ENCODE measurements at places on chromosomes 11 and 22.

- peak; percentile 32 for DNase-seq
These were observed 6.0 kb upstream of the CARD10 start for GRCh38 chr22:37525073-37525745.

DNA sequence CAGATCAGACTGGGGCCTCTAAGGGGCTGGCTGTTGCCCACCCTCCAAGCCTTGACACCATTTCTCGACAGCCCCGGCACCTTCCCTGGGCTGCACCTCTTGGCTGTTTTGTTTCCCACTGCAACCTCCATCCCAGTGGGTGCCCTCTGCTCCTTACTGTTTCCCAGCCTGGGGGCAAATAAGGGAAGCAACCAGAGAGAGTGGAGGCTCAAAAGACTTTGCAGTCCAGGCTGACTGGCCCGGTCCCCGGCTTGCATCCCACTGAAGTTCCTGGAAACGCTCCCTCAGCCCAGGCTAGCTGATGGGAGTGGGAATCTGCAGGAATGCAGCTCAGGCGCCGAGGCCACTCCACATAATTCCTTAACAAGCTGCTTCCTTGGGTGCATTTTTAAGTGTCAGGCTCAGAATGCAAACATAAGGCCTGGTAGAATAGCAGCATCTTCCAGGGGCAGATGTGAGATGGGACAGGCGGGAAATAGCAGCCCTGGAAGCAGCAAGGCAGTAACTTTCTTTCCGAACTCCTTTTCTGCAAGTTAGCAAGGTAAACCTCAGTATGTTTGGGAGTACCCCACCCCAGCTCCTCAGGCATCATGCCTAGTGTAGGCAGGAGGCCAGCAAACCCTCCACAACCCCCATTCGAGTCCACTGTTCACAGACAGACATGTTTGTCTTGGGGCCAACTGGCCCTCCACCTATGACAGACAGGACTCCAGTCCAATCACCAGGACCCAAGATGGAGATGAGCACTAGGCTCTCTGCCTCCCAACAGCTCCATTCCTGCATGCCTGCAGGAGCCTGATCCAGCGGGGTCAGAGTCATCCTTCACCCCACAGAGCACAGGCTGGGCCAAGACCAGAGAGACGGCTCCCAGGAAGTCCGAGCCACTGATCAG lies 39.3 kb downstream of the RPL27A start:
- DNase-seq = no peak

GRCh38 chr22:28903729-28904128 lies 20.4 kb downstream of the ZNRF3 start:
- no peak for DNase-seq

GRCh38 chr11:36488096-36488495 lies 22.0 kb downstream of the TRAF6 start:
- DNase-seq = no peak

GRCh38 chr22:19393704-19394103 lies 37.8 kb downstream of the HIRA start:
- no peak for DNase-seq

DNA sequence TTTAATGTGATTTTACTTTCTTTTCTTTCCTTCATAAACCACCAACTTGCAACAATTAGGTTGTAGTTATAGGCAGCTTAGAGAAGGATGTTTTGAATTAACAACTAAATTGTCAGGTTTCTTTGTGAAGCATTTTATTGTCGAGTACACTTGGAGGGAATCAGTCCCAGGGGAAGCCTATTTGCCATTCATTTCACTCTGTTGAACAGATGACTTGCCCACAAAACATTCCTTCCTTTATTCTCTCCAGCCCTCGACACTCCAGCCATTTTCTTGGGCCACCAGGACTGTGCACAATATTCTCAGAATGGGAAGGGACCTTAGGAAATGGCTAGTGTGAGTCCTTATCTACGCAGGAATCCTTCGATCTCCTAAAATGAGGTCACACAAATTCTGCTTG lies 620.6 kb downstream of the SOX6 start:
- no peak for DNase-seq

- no peak for DNase-seq
These were observed 67.0 kb downstream of the FANCF start for GRCh38 chr11:22558664-22559063.

- DNase-seq = no peak
These were observed 24.9 kb downstream of the DDX6 start for GRCh38 chr11:118766035-118766434.

- DNase-seq = no peak
These were observed 2.0 kb upstream of the PACSIN3 start for GRCh38 chr11:47188259-47188658.

GRCh38 chr22:44628835-44629234 lies 73.2 kb upstream of the PRR5 start:
- DNase-seq = no peak

GRCh38 chr11:2741377-2742131 lies 41.8 kb upstream of the KCNQ1OT1 start:
- DNase-seq = no peak

DNA sequence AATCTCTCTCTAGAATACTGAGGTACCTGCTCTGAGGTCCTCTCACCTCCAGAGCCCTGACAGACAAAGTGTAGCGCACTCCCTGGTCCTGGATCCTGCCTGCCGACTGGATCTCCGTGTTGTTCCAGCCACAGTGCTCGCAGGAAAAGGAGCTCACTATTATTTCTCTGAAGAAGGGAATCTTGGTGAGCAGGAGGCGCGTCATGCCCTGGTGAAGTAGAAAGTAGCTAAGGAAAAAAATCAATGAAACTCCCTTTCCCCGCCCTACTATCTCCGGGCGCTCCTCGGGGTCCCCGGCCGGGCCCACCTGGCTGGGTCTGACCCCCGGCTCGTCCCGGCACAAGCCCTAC lies 412 bp downstream of the ZPR1 start:
- DNase-seq = no peak

- no peak for DNase-seq
These were observed 138.6 kb downstream of the KIRREL3 start for GRCh38 chr11:126861796-126862459.

DNA sequence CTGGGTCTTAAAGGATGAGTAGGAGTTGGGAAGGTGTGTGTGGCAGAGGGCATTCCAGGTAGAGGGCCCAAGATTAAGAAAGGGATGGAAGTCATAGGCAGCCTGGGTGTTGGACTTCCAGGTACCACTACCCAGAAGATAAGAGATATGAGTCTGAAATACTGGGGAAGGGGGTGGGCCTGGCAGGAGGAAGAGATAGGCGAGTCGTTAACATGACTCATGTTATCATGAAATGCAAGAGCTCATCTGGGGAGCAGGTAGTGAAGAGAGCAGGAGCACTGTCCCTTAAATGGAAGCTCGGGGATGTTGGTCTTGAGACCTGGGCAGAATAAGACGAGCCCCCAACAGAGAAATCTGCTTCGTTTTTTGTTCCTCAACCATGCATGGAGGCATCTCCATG lies 10.2 kb downstream of the ZC3H7B start:
- DNase-seq = no peak

GRCh38 chr11:93604008-93604660 lies 57.3 kb upstream of the CEP295 start:
- no peak for DNase-seq

- no peak for DNase-seq
These were observed 43.3 kb upstream of the PHF21B start for GRCh38 chr22:45053094-45053493.

- no peak for DNase-seq
These were observed 75.7 kb upstream of the KCNA4 start for GRCh38 chr11:30092518-30092917.

- no peak for DNase-seq
These were observed 12.4 kb downstream of the ADM start for GRCh38 chr11:10317151-10317755.

DNA sequence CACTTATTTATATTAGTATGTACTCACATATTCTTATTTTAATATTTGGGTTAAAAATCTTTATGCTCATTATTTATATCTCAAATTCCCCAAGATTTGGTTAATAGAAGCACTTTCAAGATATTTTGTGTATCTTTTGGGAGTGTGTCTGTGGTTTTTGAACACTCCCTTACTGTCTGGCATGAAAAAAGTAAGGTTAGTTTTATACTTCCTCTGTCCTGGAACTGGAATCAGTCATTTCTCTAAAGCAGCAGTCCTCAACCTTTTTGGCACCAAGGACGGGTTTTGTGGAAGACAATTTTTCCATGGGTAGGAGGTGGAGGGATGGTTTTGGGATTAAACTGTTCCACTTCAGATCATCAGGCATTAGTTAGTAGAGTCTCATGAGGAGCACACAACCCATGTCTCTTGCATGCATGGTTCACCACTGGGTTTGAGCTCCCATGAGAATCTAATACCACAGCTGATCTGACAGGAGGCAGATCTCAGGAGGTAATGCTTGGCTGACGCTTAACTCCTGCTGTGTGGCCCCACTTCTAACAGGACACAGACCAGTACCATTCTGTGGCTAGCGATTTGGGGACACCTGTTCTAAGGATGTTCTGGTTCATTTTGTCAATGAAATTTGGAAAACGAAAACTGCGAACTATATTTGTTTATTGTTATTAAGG lies 60.2 kb downstream of the CASP12 start:
- DNase-seq = no peak

DNA sequence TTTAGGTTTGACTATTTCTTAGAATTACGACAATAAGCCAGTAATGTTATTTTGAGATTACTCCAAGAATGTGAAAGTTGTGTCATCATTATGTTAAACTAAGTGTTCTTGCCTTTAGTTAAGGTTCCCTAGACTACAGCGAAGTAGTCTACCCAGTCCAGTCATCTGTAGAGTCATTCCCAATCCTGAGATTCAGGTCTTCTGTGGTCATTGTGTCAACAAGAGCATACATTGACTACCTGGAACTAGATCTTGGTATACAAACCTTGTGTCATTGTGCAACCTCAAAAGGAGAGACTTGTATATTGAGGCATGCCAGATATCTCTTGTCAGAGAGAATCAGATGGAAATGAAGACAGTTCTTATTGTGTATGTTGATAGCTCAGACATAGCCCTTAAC lies 115.9 kb downstream of the ATM start:
- DNase-seq = no peak

DNA sequence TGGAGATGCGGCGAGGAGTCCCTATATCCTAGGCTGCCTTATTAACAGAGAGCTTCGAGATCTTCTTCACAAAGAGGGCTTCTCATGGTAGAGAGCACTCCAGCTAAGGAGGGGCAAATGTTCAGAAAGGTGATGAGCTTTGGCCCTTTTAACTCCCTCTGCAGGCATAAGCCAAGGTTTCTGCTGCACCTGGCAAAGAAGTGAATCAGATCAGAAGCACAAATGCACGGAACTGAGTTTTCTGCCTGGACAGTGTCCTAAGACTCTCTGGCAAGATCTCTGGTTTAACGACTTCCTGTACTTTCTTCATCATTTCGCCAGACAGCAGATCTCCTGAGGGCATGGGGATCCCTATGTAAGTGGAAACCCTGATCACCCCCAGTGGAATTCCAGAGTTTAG lies 37.2 kb downstream of the POU2AF3 start:
- no peak for DNase-seq

GRCh38 chr11:128834157-128834556 lies 32.9 kb downstream of the KCNJ1 start:
- no peak for DNase-seq

DNA sequence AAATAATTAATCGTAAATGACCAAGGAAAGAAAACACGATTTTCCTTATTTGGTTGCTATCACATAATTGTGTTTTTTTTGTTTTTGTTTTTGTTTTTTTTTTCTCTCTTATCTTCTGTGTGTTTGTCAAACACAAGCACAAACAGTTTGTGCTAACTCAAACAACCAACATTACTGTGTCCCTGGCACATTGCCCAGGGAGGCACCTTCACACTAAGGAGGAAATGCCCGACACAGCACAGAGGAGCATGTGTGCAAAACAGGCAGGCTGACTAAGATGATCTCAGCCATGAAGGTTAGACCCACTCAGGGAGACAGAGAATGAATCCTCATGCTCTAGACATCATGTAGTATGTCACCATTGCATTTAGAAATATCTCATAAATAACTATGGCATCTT lies 130.1 kb downstream of the SOX6 start:
- no peak for DNase-seq

DNA sequence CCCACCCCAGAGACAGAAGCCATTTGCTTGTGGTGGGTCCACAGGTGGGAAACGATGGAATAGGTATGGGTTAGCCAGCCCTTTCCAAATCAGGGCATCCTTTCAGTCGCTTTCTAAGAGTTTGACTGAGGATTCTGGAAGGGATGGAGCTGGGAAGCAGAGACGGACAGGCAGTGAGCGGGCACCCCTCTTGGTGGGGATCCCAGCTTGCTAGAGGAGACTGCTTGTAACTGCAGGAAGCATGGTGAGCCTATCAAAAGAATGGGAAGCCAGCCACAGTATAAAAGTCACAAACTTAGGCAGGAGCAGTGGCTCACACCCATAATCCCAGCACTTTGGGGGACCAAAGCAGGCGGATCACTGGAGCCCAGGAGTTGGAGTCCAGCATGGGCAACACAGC lies 6.1 kb upstream of the PDGFB start:
- DNase-seq = no peak

DNA sequence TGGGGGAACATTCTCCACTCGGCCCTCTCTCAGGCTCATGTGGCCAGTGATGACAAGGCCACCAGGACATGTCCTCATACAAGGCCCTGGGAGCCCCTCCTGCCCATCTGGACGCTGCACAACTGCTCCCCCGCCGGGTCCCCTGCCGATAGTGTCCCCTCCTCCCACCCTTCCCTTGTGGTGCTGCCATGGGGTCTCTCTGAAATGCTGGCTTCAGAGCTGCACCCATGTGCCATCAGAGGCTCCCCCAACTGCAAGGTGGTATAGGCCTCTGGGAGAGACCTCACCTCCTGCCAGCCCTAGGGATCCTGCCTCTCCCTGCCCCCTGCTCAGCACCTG lies 113.0 kb downstream of the KCNQ1OT1 start:
- no peak for DNase-seq

- DNase-seq = peak; percentile 40
These were observed 176.3 kb upstream of the TMEM45B start for GRCh38 chr11:129639300-129639699.

- no peak for DNase-seq
These were observed 31.3 kb upstream of the LRRC55 start for GRCh38 chr11:57150454-57150917.

- no peak for DNase-seq
These were observed 155.7 kb downstream of the WT1 start for GRCh38 chr11:32279672-32280071.

GRCh38 chr22:27982630-27983180 lies 63.6 kb upstream of the PITPNB start:
- no peak for DNase-seq

DNA sequence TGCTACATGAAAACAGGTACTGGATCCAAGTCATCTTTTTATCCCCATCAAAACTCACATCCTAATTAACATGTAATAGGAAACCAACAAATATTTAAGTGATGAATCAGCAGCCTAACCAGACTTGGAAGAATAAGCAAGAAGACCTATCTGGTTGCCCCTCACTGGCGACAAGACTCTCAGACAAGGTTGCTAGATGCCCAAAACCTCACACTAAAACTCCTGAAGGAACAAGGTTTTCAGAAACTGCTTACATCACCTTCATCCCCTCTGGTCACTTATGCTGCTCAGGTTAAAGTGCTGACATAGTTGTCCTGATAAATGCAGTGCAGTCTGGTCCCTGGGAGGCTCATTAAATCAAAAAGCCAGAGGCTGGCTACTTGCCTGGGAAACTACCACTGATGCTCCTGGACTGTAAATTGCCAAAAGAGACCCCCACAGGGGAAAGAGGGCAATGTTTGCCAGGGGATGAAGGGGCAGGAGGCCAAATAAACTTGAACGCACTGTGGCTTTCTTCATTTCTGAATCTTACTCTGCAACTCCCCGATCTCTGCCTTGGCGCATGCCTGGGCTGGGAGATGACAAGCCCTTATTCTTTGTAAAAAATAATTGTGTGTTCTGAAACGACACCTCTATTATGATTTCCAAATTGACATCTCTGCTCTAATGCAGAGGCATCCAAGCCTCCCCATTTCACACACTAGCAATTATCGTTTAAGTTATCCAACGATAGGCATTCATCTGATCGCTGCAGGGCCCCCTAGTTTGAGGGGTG lies 72.7 kb downstream of the AMBRA1 start:
- no peak for DNase-seq
